Hematopoietic multipotent progenitor cell treated with erythropoietin and hydrocortisone succinate and interleukin-3 and kit ligand, for 17 days (in vitro differentiated cells): ENCODE measurements at places on chromosomes 12 and 14.
A peak's percentile ranks its signal among the peaks of the same experiment; 100 is the strongest.

DNA sequence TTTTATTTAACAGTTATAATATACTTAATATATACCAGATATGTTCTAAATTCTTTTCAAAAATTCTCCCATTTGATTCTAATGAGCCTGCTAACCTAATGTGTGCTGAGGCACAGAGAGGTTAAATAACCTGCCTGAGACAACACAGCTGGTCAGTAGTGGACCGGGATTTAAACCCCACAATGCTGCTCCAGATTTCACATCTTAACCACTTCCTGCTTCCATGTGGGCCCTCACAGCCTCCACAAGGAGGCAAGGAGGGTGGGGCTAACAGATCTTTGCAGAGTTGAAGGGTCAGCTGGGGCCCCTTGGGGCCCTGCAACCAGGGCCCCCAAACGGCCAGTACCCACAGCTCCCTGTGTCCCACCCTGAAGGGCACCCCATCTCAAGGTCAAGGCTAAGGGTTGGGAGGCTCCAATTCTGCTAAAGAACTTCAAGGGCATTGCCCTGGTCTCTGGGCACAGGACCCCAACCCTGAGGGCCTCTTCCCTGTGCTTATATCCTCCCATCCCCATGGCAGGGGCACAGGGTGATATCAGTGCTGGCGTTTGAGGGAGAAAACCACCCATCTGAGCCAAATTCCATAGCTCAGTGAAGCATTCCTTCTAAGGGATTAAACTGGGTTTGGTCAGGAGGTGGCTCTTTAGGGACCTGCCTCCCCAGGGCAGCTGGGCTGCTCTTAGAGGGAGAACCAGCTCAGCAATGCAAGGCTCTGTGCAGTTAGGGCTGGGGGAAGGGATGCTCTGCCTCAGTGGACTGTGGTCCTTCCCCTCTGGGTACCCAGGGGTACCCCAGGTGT, 2.2 kb downstream of the KRT80 start:
- no peak for DNase-seq

DNA sequence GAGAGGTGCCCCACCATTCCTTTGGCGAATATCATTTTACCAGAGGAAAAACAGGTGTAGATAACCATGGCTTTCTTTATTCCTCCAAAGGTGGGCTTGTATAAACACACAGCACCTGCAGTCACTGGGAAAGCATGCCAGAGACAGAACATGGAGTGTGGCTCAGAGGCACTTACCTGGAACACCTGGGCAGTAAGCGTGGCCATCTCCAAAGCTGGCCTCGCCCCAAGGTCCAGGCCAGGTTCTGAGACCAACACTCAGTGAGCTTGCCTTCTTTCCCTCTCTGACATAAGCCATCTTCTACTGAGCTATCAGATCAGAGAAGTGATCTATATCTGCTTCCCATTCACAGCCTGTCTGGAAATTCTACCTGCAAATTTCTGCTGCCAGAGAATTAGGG, 70.5 kb downstream of the NUAK1 start:
- no peak for DNase-seq

DNA sequence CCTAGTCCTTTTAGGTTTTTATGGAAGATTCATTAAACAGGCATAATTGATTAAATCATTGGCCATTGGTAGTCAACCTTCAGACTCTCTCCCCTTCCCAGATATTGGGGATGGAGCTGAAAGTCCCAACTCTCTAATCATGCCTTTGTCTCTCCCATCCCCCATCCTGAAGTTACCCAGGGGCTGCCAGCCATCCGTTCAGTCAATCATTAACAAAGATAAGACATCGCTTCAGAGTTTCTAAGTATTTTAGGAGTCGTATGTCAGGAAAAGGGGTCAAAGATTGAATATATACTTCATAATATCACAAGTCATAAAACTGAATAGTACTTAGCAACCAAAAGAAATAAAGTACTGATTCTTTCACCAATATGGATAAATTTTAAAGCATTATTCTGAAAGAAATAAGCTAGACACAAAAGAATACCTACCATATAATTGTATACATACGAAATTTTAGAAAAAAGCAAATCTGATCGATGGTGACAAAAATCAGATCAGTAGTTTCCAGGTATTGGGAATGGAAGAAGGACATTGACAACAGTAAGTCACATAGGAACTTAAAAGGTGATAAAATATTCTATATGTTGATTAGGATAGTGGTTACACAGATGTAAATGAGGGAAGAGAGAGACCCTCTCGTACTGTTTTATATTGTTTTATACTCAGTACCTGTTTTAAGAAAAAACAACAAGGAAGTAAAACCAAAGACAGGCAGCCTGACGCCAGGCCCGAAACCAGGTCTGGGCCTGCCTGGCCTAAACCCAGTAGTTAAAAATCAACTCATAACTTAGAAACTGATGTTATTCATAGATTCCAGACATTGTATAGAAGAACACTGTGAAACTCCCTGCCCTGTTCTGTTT, 414.4 kb downstream of the DAD1 start:
- DNase-seq, result no peak

- no peak for DNase-seq
Measured at GRCh38 chr14:23865502-23865901, 88.1 kb upstream of the DHRS4 start.

GRCh38 chr12:77845831-77846230, 15.1 kb downstream of the NAV3 start:
- DNase-seq, result no peak

DNA sequence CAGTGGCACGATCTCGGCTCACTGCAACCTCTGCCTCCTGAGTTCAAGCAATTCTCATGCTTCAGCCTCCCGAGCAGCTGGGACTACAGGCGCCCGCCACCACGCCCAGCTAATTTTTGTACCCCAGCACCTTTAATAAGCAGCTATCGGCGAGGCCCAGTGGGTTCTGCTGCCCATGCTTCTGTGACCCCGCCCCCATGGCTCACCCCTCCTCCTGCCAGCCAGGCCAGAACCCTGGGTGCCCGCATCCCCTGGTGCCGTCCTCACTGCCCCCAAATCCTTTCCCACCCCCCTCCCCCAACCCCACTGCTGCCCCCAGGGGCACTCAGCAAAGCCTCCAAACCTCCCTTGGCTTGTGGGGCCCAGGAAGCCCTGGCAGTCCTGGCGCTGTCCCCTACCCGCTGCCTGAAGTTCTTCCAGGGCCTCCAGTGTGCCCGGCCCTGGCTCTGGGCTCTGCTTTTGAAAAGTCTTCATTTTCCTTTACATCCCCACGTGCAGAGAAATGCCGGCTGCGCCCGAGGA, 14.5 kb downstream of the BAG5 start:
- no peak for DNase-seq

DNA sequence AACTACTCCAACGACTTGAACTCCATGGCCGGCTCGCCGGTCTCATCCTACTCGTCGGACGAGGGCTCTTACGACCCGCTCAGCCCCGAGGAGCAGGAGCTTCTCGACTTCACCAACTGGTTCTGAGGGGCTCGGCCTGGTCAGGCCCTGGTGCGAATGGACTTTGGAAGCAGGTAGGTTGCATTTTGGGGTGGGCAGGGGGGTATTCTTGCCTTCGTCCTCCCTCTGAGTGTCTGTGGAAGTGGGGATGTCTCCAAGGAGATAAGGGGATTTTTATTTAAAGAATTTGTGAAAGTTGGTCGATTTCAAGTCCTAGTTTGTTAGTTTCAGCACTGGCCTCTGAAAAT, 1.3 kb downstream of the ASCL1 start:
- no peak for DNase-seq

GRCh38 chr14:100765991-100766390, 39.3 kb downstream of the DLK1 start:
- DNase-seq, result no peak

- no peak for DNase-seq
Measured at GRCh38 chr14:39232554-39233415, 930 bp upstream of the MIA2 start.

DNA sequence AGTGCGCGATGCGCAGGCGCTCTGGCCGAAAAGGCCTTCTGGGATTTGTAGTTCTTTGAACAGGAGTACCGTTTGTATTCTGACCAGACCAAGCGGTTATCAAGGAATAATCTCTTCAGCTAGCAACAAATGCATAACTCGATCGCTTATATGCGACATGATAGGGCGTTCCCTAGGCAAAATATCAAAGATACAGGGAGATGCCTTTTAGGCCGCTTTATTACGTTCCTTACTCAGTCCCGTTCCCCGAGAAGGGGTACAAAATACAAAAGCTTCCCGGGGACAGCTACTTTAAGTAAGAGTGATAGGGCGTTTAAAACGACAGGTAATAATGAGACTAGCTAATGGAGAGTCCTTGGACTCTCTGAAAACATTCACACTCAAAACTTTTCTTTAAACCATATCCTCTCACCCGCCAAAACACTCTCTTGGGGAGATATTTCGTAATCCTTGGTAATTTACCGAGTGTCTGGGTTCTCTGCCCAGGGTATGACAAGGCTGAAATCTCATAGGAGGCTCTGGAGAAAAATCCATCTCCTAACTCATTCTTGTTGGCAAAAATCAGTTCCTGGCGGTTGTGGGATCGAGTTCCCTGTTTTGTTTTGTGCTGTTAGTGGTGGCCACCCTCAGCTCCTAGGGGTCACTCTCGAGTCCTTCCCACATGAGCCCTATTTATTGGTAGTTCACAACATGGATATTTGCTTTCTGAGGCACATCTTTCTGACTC, 412 bp upstream of the SNW1 start:
- peak; percentile 97 for DNase-seq

DNA sequence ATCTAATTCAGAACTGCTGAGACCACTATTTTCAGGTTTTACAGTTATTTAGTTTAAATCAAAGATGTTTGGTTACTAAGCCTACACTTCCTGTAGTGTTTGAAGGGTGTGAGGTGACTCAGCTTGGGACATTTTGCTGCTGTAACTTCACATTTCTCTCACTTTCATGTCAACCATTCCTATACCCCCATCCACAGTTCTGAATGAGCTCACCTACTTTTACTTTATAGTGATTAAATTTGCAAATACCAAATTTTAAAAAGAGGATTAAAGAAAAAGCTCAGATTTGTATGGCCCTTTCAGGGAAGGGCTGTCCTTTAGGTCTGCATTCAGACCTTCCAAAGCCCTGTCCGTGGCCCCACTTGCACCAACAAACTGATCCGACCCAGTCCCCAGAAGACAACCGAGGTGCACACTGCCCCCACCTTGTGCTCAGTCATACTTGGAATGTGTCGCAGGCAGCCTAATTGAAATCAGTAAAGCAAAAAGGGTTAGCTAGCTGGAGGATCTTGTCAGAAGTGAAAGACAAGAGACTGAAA, 174.4 kb downstream of the MON2 start:
- DNase-seq, result no peak

GRCh38 chr14:22898302-22899090, 15.5 kb downstream of the REM2 start:
- DNase-seq, result peak; percentile 67

DNA sequence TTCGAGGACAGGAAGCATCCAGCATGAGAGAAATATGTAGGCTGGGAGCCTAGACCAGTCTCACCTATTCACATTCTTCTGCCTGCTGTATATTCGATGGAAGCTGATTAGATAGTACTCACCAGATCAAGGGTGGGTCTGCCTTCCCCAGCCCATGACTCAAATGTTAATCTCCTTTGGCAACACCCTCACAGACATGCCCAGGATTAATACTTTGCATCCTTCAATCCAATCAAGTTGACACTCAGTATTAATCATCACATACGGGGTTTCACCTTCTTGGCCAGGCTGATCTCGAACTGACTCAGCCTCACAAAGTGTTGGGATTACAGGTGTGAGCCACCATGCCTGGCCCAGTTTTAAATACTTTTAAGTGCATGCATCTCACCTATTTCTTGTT, 30.5 kb upstream of the SLC10A1 start:
- no peak for DNase-seq

DNA sequence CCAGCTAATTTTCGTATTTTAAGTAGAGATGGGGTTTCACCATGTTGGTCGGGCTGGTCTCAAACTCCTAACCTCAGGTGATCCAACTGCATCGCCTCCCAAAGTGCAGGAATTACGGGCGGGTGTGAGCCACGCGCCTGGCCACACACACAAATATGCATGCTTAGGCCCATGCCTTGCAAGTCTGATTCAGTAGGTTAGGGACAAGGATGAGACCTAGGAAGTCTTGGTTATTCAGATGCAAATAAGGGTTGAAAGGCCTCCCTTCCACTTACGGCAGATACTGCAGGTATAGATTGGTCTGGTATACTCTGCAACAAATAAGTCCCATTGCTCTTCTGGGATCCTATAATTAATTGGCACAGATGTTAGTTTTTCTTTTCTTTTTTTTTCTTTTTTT, 32.9 kb downstream of the TXNRD1 start:
- no peak for DNase-seq

DNA sequence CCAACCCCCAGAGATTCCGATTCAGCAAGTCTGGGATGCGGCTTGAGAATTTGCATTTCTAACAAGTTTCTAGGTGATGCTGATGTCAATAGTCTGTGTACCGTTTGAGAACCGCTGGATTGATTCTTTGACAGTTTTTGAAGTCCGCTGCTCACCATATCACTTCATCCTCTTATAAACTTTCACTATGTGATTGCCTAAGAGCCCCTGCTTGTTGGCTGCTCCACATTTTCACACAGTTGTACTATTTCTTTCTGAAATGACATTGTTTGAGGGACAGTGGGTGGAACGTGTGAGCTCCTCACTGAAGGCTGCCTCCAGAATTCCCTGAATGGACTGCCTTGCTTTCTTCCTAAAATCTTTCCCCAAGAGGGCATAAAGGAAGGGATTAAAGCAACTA, 7.7 kb downstream of the C3AR1 start:
- DNase-seq, result no peak

DNA sequence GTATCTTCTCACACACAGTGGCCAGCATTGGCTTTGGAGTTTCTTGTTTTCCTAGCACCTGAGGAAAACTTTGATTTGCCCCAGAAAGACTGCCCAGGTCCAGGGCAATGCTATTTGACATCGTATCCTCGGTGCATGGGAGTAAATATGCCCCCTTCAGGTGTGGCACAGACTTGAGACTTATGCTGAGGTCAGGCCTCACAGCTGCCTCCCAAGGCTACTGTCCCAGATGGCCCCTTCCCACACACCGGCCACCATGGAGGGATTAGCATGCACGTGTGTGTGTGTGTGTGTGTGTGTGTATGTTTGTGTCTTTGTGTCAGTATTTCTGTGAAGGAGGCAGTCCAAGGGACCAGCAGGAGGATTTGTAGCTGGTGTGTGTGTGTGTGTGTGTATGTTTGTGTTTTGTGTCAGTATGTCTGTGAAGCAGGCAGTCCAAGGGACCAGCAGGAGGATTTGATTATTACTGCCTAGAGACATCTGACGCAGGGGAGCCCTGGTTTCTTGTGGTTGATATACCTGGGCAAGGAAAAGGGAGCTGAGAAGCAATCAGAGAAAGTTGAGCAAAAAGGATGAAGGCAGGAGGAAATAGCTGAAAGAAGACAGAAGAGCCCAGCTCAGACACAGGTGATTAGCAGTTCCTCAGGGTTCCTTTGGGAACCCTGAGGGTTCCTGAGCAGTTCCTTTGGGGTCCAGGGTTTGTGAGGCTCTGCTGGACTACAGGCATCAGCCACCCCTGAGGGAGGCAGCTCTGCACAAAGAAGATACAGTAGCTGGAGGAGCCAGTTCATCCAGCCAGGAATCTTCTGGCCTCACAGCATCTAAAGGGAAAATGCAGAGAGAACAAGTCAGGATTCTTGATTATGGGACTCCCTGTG, 42.2 kb downstream of the COX16 start:
- DNase-seq, result no peak
